ENCODE measurements at places on chromosomes 3 and 15. TPM values are rescaled to one million over a fixed set of nuclear protein-coding genes. Genes with fewer than 3 reads are reported as not detected.

TM2D3 gene
- 54.8 TPM for total RNA-seq

GRCh38 chr15:49556437-49556836 is 64.2 kb downstream of the FAM227B start:
- no peak for DNase-seq

GRCh38 chr15:55823699-55824340 is 80.9 kb upstream of the PRTG start:
- DNase-seq, result no peak

- DNase-seq, result no peak
These were observed 113.6 kb upstream of the SNTN start for GRCh38 chr3:63538919-63539318.

DNA sequence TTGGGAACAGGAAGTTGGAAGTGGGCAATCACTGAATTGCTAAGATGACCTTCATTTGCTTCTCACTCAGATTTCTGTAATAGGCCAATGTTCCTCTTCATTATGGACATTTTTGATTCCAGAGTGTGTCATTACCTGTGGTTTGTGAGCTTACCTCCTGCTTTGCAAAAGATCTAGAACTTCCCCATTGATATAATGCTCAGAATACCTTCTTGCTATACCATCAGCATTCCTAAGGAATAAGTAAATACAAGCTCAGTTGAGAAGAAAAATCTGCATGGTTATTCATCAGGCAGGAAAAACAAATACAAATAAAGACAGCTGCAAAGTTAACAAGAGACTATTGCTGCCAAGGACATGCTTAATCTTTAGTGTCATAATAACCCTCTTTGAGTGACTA is 5.6 kb upstream of the RPL14 start:
- no peak for DNase-seq
